NCI-H774 (cell line): ENCODE measurements at places on chromosomes 2 and 18.
A peak's percentile ranks its signal among the peaks of the same experiment; 100 is the strongest.

DNA sequence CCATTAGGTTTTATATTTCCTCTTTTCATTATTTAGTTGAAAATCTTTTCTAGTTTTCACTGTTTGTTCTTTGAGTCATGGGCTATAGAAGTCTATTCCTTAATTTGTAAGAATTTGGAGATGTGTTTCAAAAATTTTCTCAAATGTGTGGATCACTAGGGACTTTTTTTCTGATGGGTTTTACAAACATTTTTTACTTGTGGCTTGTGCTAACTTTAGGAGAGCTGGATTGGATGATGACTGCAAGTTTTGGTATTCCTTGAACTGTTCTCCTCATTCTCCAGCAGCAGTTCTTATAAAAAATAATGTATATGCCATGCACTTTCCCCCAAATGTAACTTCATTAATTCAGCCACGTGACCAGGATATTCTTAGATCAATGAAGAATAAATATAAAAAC is 94.7 kb upstream of the CWC22 start:
- DNase-seq, result no peak

DNA sequence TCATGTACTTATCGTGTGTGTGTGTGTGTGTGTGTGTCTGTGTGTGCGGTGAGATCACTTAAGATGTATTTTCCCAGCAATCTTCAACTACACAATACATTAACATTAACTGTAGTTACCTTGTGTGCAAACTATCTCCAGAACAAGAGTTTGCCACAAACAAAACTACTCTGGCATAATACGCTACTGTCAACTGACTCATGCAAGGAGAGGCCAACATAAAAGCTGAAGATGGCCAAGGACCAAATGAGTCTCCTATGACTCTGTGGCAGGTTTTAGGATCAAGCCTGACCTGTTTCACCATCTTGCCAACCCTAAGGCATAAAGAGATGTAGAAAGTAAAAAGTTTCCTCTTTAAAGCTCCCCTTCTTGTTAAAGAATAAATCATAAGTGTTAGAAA is 20.1 kb downstream of the CYB5A start:
- DNase-seq, result no peak

- no peak for DNase-seq
Measured at GRCh38 chr2:60675301-60675700, 80.8 kb upstream of the PAPOLG start.

- DNase-seq, result no peak
Measured at GRCh38 chr2:28602751-28603639, 107.1 kb downstream of the PLB1 start.

DNA sequence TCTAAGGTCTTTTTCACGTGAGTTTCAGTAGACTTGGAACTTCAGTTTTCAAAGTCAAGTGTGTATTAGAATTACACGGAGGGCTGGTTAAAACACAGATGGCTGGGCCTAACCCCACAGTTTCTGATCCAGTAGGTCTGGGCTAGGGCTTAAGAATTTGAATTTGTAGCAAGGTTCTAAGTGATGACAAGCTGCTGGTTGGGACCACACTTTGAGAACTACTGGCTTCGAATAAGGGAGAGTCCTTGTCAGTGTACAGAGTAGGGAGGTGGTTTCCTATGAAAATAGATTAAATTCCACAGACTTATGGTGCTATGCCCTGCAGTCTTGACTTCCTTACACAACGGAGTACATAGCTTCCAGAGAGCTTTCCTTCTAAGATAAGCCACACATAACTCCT is 4.5 kb downstream of the RHOB start:
- DNase-seq, result no peak

- DNase-seq, result no peak
Measured at GRCh38 chr18:62366992-62367391, 41.9 kb downstream of the TNFRSF11A start.

DNA sequence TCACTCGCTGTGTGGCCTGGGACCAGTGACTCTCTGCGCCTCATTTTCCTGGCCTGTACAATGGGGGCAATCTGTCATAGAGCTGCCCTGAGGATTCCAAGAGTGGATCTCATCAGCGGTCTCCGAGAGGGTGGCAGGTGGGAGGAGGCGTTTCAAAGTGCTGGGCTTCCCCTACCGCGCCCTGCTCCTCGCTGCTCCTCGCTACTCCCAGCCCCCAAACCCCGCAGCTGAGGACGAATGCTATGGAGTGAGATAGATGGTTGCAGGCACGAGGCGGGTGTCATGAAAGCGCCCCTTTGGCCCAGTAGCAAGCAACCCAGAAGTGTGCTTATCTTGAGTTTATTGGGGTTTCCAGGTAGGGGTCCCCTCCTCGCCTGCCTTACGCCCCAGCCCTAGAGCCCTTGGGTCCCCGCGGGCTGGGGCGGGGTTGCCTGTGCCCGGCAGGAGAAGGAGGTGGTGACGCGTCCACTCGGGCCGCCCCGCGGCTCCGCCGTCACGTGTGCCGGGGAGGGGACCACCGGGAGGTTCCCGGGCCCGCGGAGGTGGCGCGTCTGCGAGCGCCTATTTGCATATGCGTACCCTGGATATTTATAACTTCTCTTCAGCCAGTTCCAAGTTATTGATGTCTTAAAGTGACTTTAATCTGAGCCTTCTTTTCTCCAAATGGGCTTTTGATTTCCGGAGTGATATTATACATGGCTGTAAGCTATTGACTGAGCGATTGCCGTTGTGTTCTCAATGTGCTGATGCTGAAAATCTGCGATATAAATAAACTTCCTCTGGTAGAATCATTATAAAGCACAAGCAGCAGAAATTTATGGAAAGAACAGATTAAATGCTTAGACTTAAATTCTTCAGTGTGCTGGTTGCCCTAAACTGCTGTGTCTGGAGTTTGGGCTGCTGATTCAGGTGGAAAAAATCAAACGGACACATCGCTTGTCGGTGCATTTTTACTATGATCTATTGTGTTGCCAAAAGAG is 263.7 kb downstream of the ATAD2B start:
- no peak for DNase-seq

DNA sequence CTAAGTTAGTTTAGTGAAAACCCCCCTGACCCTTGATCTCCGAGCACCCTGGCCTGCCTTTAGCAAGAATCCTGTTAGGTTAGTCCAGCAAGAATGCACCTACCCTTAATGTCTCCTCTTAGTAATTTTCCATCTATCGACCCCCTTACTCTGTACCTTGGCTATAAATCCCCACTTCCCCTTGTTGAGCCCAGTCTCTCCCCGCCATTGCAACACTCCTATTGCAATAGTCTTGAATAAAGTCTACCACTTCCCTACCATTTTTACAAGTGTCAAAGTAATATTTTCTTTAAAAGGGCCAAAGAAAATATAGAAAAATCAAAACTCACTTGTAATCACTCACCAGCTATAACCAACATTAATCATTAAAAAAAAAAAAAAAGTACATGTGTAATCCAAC is 4.2 kb upstream of the ZBTB7C start:
- no peak for DNase-seq

DNA sequence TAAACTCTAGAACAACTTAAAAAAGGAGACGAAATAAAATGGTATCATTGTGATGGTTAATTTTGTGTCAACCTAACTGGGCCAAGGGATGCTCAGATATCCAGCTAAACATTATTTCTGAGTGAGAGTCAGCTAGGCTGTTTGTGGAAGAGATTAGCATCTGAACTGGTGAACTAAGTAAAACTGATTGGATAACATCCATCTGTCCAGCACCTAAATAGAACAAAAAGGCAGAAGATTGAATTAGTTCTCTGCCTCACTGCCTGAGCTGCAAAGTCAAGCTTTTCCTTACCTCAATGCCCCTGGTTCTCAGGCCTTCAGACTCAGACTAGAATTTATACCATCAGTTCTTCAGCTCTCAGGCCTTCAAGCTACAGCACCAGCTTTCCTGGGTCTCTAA is 30.0 kb downstream of the PPP3R1 start:
- no peak for DNase-seq

- DNase-seq, result no peak
Measured at GRCh38 chr2:187547353-187547979, 6.8 kb downstream of the TFPI start.

GRCh38 chr2:222057347-222058073 is 241.3 kb downstream of the PAX3 start:
- no peak for DNase-seq

GRCh38 chr2:46315103-46315890 is 18.1 kb downstream of the EPAS1 start:
- DNase-seq, result no peak

GRCh38 chr18:12491611-12492435 is 84.1 kb downstream of the PRELID3A start:
- no peak for DNase-seq

GRCh38 chr18:30016179-30016578 is 1026.4 kb downstream of the DSC3 start:
- no peak for DNase-seq

DNA sequence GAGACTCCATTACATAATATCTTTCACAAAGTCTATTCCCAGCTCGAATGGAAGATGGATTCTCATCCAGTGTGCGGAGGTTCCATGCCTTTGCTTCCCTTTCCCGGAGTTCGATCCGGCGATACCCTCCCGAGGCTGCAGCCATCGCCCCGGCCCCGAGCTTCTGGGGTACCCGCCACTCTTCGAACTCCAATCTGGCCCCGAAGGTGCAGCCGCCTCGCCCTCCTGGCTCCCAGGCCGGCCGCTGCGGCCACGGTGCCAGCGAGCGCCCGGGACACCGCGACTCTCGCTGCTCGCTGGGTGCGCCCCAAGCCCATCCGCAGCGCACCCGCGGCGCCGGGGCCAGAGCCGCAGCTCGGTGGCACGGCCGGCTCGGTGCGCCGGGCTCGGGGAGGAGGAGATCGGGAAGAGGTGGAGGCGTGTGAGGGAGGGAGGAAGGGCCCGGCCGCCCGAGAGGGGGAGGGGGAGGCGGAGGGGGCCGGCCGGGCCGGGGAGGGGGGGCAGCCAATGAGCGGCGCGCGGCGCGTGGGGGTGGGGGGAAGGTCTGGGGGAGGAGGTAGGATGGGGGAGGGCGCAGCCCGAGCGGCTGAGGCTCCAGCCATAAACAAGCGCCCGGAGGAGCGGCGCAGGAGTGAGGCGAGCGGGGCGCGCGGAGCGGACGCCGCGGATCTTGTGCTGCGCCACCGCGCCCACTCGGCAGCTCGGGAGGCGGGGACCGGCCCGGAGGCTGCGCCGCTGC is at the start of gene CRIM1:
Gene CRIM1 (plus strand): TSS at position 628 of the 739 bp plus-strand sequence. CDS start 515 bp downstream, outside the sequence.
- peak; percentile 75 for DNase-seq

GRCh38 chr18:45336448-45336847 is 278.8 kb upstream of the SLC14A2 start:
- DNase-seq, result no peak

DNA sequence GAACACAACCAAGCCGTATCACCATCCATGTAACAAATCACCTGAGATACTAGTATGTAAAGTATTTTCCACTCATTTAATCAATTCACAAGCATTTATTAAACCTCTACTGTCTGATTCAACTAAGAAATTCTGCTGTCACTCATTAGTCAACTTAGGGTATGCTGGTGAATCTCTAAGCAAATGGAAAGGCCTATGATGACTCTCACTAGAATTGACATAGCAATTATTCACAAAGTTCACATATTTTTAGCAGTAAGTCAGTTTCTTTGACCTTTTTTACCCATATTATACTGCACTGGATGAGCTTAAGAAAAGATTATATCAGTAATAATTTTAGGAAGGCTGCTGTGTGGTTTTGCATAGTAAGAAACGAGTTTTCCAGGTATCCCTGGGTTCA is 130.1 kb downstream of the SLC8A1 start:
- no peak for DNase-seq

GRCh38 chr2:221514305-221515040 is 57.6 kb downstream of the EPHA4 start:
- peak; percentile 20 for DNase-seq
